ENCODE measurements at places on chromosomes 12 and 14.
A peak's percentile ranks its signal among the peaks of the same experiment; 100 is the strongest.

DNA sequence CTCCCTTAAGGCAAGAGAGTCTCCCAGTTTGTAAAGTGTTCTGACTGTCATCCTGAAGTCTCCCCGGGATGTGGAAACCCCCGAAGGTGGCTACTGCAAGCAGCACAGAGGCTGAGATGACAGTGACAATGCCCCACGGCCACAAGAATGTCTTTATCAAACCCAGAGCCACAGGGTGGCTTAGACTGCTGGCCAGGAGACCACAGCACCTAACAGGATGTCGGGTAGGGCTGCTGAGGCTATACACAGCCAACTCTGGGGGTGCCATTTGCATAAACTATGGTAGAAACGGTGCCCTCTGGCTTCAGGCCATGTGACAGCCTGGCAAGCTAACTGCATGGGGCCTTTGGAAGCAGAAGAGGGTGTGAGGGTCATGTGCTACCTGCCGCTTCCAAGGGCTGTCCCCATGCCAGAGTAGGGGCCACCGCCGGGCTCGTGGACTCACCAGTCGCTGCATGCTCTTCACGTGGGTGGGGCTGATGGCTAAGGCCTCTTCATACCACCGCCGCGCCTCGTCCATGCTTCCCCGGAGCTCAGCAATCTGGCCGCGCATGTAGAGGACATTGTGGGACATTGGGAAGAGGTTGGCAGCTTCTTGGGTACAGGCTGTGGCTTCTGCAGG is 180.9 kb downstream of the CALM1 start:
- DNase-seq = no peak

DNA sequence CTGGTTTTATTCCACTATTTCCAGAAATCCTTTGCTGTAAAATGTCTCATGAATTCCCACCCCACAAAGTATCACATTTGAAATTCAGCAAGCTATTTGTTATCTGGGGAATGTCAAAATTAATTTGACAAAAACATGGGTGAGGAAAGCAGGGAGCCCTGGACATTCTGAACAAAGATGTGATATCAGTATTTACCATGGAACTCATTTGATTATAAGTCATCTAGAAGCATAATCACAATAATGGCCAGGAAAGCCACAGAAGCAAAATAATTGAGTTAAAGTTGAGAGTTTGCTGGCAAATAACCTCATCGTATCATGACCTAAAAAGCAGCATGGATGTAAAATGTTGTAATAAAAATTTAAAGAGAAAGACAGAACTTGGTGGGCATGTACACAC is 96.1 kb downstream of the ANO6 start:
- no peak for DNase-seq

DNA sequence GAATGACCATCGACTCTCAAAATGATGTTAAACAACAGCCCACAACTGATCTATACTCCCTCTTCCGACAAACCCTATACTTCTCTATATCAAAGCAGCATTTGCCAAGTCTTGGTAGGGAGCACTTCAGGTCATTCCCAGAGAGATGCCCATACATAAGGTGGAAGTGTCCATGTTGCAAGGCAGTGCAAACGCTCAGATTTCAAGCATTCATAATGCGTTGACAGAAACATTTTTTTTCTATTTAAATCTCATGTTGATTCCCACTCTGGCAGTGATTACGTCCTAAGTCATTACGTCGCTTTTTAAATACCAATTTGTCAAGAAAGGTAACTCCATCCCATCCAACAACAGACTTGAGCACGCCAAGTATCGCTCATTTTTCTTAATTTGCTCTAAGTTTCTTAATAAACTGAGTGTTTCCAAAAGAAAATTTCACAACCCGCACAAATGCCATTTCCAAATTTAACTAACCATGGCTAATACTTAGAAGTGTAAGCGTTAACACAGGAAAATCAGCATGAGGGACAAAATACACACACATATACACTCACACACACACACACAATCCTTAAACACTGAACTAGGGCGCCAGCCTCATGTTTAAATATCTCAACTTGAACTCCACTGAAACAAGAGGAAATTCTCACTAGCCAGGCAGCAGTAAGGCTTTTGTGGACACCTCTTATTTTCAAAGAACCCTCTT is 1.1 kb downstream of the GXYLT1 start:
- DNase-seq = no peak

GRCh38 chr14:36339816-36340215 is 19.4 kb upstream of the MBIP start:
- DNase-seq = no peak

DNA sequence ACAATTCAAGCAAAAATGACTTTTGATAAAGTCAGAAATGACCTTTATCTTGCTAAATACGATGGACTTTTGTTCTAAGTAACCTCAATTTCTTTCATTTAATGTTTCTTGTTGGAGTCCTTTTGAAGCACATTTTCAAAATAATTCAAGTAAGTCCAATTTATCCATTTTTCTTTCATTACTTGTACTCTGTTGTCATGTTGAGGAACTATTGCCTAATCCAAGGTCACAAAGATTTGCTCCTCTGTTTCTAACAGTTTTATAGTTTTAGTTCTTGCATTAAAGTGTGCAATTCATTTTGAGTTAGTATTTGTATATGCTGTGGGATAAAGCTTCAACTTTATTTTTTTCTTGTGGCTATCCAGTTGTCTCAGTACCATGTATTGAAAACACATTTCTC is 66.7 kb downstream of the CCER1 start:
- no peak for DNase-seq

DNA sequence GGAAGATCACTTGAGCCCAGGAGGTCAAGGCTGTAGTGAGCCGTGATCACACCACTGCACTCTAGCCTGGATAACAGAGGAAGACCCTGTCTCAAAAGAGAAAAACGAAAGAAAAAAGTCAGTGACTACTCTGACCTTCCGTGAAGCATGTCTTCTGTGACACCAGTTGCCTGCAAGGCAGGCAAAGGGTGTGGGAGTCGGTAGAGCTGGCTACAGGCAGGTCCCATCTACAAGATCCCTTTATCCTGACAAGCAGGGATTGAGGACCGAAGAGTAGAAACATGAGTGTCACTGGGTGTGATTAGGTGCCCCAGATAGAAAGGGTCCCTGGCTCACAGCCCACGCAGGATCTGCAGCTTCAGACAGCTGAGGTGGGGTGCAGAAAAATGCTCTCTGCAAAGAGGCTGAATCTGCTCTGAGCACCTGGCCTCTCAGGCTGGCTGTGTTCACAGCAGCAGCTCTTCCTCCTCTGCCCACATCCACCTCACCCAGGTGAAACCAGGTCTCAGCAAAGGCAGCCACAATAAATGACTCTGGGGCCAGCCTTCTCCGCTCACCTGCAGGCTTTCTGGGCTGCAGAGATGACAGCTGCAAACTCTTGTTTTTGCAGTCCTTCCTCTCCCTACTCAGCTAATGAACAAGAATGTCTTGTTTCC is 28.6 kb upstream of the HSP90B1 start:
- no peak for DNase-seq

DNA sequence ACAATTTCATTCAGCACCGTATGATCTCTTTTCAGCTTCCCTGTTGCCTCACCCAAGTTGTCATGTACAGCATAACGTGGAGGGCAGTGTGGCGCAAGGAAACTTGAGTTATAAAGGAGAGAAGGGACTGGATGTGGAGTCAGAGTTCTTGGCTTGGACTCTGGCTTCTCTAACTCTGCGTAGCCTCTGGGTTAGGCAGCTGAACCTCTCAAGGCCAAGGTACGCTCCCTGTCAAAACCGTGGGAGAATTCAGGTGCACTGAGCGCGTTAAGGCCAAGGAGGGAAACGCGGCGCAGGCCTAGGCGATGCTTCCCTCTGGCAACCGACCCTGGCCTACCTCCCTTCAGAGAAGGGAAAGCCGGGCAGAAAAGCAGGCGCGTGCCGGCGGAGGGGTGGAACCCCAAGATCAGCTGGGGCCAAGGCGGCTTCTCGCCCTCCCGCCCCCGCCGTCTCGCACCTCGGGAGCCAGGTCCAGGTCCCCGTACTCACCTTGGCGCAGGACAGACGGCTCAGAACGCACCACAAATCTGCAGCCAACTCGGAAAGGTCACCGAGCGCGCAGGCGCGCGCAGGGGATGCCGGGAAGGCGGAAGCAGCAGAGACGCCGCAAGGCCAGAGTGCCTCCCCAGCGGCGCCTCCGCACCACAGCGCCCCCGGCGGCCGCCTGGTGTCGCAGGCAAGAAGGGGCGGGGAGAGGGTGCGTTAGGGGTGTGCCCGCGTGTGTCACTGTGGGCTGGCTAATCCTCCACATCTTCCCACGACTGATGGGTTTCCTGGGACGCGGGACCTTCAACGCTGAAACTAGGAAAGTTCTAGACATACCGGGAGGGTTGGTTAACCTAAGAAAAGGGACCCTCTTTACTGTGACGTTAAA is 7.0 kb upstream of the TDRD9 start:
- DNase-seq = peak; percentile 83

DNA sequence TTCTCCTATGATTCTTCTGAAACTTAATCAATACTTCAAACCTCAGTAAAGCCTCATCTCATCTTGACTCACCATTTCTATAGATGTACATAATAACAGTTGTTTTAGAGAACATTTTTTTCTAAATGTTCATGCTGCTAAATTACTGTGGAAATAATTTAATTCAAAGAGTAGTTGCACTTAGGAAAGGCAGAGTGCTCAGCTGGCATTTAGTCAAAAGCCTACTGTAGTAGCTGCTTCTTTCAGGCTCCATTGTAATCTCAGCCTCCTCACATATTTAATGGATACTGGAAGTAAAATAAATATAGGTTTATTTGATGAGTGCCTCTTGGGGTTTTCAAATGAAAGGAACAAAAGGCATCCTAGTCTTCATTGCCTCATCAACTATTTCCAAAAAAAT is 325.0 kb downstream of the CCER1 start:
- DNase-seq = no peak

- no peak for DNase-seq
These were observed 276.4 kb downstream of the DPF3 start for GRCh38 chr14:72617391-72618031.

DNA sequence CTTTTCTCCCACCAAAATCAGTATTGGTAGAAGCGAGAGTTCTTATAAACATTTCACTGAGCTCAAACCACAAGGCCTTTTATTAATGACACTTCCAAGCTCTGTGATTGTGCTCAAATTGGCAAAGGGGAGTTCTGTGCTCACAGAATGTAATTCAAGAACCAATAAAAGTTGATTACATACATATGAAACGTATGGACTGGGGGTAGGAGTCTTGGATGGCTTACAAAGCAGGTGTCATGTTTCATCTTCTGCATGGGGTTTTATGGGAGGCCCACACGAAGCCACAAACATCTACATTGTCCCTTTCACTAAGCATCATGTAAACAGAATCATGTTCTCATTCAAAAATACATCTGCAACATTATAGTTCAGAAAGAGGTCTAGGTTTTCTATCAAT is 828.3 kb downstream of the VRK1 start:
- no peak for DNase-seq

DNA sequence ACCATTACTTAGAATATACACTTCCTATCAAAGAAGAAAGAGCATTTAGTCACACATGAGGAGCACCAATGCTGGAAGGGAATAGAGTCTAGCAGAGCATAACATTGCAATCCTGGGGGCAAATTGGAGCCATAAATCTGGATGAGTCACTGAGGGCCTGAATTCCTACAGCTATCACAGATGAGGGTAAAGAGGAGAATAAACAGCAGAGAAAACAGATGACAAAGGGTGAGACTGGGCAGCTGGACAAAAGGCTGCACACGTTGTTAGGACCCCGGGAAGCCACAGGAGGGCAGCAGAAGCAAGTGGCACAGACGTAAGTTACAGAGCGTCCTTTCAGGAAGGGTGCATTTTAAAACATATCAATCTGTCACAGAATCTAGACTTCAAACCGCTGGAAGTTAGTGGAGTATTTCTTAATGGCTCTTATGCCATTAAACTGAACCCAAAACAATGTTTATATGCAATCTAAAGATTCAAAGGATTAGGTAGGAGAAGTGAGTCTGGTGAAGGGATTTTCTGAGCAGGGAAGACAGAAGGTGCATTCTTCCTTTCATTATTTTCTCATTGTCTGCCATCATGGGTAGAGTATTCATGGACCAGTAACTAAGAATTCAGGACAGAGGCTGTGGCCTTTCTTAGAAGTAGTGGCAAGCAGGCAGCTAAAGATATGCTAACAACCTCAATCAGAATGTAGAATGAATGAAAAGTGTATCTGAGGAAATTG is 159.8 kb upstream of the DAAM1 start:
- no peak for DNase-seq

GRCh38 chr12:124994437-124994975 is 1.1 kb downstream of the BRI3BP start:
- DNase-seq = no peak

GRCh38 chr12:67275380-67275913 is 6.3 kb downstream of the CAND1 start:
- DNase-seq = no peak

GRCh38 chr12:10558301-10558700 is 52.6 kb downstream of the EIF2S3B start:
- no peak for DNase-seq

DNA sequence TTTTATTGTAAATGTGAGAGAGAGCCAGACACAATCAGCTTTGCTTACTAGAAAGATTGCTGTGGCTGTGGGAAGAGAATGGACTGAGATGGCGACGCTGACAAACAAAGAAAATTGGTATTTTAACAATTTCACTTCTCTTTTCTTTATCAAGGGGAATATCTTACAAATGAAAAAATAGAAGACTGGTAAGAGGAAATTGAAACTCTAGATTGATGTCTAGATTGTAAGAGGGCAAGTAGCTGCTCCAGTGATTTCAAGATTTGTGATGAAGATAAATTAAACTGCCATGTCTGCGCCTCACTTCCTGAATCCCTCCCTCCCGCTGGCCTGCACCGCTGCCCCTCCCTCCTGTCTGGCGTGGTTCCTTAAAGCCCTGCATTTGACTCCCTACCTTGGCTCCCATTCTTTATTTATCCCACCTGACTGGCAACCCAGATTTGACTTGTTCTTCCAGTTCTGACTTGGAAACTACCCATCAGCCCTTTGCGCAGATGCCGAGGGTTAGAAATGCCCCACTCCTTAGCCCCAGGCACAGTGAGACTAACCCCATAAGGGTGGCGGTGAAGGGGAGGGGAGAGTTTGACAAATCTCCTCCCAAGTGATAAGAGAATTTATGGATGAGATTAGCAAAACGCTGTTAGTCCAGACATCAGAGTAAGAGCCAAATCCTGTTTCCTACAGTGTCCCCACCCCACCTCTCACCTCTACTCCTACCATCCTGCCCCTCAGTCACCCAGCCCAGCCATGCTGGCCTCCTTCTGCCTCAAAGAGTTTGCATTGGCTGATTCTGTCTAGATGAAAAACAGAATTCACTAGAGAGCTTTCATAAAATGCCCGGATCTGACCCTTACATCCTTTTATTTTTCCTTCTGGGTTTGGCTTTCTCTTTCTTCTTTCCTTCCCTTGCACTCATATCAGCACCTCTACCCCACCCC is 125.3 kb upstream of the ATF7IP start:
- DNase-seq = no peak

DNA sequence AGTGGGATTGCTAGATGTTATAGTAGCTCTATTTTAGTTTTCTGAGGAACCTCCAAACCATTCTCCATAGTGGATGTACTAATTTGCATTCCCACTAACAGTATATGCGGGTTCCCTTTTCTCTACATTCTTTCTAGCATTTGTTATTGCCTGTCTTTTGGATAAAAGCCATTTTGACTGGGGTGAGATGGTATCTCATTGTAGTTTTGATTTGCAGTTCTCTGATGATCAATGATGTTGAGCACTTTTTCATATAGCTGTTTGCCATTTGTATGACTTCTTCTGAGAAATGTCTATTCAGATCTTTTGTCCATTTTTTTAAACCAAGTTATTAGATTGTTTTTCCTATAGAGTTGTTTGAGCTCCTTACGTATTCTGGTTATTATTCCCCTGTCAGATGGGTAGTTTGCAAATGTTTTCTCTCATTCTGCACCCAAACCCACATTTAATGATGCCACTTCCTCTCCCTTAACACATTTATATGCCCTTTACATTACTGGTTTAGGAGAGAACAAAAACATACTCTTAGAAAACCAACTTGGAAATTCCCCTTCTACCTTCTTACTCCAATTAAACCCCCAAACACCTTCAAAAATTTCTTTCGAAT is 48.2 kb downstream of the NELL2 start:
- no peak for DNase-seq

Measured in amygdala (tissue), 56 donors.